Inflammatory macrophage (primary cell): ENCODE measurements at places on chromosomes 7 and 10.

DNA sequence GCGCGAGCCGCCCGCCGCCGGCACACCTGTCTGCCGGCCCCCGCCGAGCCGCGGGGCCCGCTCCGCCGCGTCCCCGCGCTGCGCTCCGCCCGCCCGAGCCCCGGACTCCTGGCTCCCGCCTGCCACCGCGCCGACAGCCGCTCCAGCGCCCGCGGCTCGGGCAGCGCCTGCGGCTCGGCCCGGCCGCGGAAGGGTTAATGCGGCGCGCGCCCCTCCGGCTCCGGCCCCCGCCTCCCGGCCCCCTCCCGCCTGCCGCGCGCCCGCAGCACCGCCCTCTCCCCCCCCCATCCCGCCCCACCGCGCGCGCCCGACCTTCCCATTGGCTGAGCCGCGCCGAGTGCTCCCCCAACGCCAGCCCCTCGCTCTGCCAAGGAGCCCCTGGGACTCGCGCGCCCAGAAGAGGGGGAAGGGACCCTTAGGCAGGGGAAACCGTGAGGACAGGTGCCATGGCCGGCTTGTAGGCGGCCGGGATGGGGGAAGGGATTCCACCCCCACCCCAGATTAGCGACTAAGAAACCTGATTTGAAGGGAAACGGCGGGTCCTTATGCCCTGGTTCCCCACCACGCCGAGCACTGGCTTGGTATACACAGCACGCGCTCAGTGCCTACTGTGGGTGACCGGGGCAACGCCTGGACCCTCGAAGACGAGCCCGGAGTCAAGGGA lies at the start of gene KCNH2:
Gene KCNH2 (minus strand): TSS at position 196 of the 664 bp plus-strand sequence. CDS start 408 bp downstream, outside the sequence.
- DNase-seq: no peak

- no peak for DNase-seq
Observed at GRCh38 chr7:2085804-2086203, 146.9 kb downstream of the MAD1L1 start.

DNA sequence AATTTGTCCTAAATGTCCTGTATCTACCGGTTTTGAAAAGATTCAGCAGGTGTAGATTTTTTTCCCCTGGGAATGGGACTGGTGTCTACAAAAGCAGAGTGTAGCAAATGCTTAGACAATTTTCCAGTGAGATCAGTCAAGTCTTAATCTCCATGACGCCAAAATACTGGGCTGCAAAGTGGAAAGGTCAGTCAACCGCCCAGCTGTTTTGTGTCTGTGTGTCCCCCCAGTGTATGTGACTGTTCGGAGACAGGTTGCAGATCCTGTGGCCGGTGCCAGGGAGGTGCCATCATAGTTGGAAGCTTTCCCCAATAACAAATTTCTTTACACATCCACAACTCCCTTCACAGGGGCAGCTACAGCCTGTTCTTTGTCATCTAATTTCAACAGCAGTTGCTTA lies 263.8 kb downstream of the ARHGAP12 start:
- no peak for DNase-seq

DNA sequence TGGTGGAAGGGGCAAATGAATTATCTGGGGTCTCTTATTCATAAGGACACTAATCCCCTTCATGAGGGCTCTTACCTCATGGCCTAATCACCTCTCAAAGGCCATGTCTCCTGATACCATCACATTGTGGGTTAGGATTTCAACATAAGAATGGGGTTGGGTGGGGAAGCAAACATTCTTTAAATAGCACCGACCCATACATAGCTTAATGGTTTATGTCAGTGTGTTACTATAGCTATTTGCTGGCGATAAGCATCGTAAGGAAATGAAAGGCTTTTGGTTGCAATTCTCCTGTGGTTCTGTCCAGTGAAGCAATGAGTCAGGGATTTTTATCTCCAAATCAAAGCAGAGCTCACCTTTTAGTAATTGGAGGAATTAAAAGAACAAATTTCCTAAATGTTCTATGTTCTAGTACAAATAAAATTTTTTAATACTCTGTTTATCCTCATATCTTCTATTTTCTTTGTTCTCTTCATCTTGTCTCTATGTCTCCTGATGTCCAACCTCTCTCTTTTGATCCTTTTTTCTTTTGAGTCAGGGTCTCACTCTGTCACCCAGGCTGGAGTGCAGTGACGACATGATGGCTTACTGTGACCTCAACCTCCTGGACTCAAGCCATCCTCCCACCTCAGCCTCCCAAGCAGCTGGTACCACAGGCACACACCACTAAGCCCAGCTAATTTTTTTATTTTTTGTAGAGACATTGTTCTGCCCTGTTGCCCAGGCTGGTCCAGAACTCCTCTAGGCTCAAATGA lies 57.0 kb upstream of the GLCCI1 start:
- DNase-seq: no peak

- DNase-seq: no peak
Observed at GRCh38 chr7:142120524-142120923, 9.0 kb downstream of the MGAM2 start.

- no peak for DNase-seq
Observed at GRCh38 chr10:48464121-48464870, 140.6 kb downstream of the ARHGAP22 start.

GRCh38 chr7:115410972-115411686 lies 489.2 kb downstream of the MDFIC start:
- DNase-seq: peak; percentile 54

DNA sequence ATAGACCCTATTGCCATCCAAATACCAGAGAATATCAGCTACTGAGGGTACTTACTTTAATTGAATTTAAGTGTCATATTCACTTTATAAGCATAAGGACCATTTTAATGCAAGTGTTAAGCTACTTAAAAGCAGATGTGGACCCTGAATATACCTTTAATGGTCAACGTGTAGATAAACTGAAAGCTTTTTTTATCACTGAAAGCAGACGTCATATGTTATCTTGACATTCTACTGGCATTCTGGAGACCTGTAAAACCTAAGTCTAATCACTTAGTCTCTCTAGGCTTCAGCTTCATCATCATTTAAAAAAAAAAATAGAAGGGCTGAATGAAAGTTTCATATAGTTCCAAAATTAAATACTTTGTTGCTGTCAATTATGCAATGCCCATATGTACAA lies 116.5 kb downstream of the ELAPOR2 start:
- DNase-seq: no peak

DNA sequence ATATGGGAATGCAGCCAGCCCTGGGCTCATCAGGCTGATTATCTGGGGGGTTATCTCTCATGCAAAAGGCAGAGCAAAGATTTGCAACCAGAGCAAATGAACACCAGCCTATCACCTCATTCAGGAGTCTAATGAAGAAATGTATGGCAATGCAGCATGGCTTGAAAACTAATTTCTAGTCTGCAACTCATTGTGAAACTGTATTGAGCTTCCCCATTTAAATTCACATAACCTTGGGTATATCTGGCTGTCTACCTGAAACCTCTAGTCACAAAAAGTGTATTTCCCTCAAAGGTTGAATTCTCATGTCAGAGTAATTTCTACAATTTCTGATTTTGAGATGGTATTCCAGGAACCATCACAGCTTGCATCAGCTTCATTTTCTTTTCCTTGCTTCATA lies 240.0 kb downstream of the SDHAF3 start:
- no peak for DNase-seq

DNA sequence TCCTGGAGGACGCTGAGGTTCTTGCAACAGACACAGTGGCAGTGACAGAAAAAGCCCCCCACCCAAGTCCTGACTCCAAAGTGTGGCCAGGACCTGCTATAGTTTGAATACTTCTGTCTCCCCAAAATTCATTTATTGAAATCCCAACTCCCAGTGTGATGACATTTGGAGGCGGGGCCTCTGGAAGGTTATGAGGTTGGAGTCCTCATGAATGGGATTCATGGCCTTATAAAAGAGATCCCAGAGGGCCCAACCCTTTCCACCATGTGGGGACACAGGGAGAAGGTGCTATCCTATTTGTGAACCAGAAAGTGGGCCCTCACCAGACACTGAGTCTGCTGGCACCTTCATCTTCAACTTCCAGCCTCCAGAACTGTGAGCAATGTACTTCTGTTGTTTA lies 18.3 kb downstream of the ANXA11 start:
- no peak for DNase-seq

- no peak for DNase-seq
Observed at GRCh38 chr7:1918063-1918645, 248.1 kb downstream of the ELFN1 start.

- no peak for DNase-seq
Observed at GRCh38 chr7:121303422-121304101, 25.2 kb upstream of the WNT16 start.

DNA sequence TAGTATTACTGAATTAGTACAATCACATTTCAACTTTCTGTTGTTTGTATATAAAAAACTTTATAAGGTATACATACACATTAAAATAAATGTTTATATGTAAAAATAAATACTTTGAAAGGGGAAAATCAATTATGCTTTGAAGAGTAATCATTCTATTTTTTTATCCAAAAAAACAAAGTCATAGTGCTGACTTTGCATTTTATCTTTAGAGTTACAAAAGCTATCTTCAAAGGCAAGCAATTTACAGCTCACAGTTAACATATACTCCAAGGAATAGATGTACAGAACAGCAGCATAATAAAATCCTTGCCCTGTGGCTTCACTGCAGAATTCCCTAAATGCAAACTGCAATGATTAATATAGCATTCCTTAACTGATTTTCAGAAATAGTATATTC lies 53.2 kb downstream of the MAGI2 start:
- no peak for DNase-seq

DNA sequence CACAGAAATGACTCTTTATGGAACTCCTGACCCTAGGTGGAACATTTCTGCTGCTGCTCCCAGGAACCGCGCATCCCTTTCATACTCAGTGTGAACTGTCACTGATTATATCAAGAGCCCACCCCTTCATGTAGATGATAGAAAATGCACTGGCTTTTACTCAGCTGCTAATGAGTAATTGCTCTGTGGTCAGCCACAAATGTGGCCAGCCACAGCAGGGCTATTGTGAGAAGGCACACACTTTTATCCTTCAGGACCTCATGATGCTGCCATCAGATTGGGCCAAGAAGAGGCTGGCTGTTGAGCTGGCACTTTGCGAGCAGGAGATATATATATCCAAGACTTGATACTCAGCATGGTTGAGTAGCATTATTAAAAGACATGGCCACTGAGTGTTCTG lies 124.7 kb downstream of the CFAP58 start:
- no peak for DNase-seq

GRCh38 chr7:138074121-138074520 lies 2.1 kb upstream of the AKR1D1 start:
- DNase-seq: no peak

DNA sequence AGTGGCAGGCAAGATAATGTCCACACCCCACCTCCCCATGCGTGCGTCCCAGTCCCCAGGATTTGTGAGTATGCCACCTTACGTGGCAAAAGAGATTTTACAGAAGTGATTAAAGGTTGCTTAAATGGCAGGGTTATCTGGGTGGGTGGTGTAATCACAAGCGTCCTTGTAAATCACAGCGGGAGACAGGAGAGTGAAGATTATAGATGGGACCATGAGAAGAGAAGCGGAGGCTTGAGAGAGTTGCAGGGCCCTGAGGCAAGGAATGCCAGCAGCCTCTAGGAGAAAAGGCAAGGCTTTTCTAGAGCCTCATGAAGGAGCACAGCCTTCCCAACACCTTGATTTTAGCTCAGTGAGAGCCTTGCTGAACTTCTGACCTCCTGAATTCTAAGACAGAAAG lies 10.2 kb downstream of the ZRANB1 start:
- DNase-seq: no peak

DNA sequence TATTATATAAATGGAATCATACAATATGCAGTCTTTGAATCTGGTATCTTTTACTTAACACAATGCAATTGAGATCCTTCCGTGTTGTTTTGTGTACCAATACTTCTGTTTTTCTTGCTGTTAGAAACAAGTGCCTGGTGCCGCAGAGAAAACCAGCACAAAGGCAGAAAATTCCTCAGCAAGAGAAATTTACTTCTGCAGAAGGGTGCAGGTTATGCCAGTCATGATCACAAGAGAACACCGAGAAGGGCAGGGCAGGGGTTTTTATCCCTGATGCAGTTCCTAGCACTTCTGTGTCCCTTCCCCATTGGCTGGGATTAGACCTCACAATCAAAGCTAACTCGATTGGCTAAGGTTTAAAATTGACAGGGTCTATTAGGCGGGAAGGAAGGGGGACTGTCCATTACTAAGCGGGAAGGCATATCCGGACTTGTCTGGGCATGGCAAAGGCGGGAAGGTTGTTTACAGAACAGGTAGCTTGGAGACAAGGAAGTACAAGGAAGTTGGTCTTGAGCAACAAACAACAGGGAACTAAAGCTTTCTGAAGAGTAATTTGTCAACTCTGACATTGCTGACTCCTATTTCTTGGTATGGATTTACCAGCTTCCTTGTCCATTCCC lies 2.4 kb upstream of the ZNF33B start:
- peak; percentile 16 for DNase-seq

GRCh38 chr10:120593693-120594092 lies 136.7 kb downstream of the PLPP4 start:
- DNase-seq: no peak

DNA sequence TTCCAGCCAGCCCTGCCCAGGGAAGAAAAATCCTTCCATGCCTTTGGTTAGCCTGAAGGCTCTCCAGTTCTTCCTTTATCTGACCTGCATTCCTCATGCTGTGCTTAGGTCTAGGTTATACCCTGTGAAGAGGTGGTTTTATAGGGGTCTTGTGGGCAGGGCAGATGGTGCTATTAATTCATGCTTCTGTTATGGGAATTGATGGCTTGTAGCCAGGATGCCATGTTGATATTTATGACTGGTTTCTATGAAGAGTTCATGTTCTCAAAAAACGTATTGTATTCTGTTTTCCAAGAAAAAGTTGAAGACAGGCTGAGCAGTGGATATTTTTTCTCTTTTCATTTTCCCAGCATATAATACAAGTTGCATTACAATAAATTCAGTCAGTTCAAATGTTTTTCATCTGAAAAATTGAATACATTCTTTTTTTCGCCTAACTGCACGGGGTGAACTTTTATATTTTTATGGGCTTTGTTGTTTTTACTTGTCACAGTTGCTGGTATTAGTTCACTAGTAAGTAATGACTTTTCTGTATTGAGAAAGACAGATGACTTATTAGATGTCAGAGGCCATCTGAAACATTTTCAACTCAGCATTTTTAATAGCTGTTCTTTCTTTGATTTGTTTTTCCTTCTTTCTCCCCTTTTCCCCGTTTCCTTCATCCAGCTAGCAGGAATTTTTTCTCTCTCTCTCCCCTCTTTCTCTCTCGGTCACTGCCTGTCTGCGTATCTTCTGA lies 322.8 kb downstream of the LRMDA start:
- no peak for DNase-seq

GRCh38 chr10:125489731-125490130 lies 193.2 kb downstream of the TEX36 start:
- DNase-seq: no peak

- DNase-seq: no peak
Observed at GRCh38 chr7:92621561-92622023, 31.4 kb upstream of the FAM133B start.

DNA sequence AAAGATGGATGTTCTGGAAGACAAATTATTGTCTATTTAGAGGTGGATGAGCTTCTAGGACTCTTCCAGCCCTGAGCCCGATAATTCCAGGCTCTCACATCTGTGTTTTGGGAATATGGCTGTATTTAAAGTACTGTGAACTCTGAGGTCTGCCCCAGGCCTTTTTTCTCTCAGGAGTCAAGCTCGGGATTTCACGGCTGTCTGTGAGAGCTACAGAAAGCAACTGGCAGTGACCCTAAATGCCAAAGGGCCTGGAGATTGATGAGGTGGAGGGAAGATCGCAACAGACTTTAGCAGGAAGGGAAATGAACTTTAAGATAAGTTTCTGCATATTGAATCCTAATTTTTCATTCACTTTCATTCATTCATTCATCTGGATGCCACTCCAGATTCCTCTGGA lies 51.0 kb upstream of the COL13A1 start:
- no peak for DNase-seq
